Left renal pelvis (tissue), 4 donors: ENCODE measurements at places on chromosomes 13 and 19.

DNA sequence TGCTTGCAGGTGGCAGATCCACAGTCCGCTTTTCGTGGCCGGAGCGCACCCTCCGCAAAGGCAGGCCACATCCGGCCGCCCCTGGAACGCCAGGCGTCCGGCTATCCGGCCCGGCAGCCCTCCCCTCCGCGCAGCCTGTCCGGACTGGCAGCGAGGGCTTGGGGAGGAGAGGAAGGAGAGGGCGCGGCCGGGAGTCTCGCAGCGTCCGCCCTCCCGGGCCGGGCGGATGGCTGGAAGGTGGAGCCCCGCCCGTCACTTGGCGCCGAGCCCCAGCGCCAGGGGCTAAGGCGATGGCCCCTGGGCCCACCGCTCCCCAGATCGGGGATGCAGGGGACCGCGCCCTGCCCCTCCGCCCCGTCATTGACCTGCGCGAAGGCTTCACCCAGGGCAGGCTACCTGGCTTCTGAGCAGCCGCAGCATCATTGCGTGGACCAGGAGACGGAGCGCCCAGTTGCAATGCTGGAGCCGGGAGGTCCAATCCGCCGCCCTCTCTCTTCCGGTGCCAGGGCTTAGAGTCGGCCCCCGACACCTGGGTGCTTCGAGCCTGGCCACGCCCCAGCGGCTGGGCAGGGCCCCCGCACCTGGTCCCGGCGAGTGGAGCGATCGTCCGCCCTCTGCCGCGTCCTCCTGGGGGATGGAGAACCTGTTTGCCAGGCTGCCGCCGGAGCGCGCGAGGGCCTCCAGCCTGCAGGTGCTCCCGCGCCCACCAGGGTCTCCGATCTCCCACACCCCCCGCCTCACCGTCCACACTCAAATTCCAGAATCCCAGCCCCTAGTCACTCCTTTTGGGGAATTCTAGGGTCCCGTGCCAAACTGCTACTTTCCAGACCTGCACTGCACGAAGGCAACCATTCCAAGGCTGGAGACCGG is at the start of gene FUT1:
Gene FUT1 (minus strand): TSS at position 146 of the 870 bp plus-strand sequence. CDS start 1,360 bp downstream, outside the sequence.
- no peak for DNase-seq

- no peak for DNase-seq
Measured at GRCh38 chr13:48775804-48776203, 122.1 kb downstream of the CYSLTR2 start.

DNA sequence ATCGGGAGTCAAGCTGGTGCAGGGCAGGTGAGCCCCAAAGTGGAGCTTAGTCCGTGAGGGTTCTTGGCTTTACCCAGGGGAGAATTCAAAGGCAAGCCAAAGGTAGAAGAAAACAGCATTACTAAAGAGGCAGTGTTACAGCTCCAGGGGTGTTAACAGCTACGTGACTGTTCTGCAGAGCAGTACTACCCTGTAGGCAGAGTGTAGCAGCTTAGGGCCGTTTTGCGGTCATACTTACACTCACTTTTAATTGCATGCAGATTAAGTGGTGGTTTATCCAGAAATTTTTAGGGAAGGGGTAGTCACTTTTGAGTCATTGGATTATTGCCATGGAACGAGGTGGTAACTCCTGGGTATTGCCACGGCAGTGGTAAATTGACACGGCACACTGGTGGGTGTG is 482.2 kb downstream of the SLITRK5 start:
- no peak for DNase-seq

- peak; percentile 29 for DNase-seq
Measured at GRCh38 chr19:35350591-35350990, 2.9 kb downstream of the FFAR1 start.

GRCh38 chr19:55625004-55625326 is 599 bp upstream of the ZNF784 start:
- DNase-seq = no peak

- DNase-seq = no peak
Measured at GRCh38 chr19:18633321-18633720, 3.5 kb upstream of the KLHL26 start.

DNA sequence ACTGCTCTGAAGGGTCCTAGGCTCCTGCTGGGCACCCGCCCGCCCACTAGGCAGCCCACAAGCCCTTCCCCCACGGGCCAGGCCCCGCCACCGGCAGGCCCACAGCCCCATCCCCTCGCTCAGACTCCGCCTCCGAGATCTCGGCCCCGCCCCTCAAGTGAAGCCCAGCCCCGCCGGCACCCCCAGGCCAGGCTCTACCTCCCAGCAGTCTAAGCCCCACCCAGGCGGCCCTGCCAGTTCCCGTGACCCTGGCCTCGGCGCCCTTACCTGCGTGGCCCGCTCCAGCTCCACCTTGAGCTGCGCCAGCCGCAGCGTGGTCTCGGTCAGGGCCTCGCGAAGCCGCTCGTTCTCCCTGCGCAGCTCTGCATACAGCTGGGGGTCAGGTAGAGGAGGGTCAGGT is 16.3 kb downstream of the EPS8L1 start:
- DNase-seq = no peak

GRCh38 chr13:98824376-98825160 is 72.1 kb upstream of the SLC15A1 start:
- no peak for DNase-seq

DNA sequence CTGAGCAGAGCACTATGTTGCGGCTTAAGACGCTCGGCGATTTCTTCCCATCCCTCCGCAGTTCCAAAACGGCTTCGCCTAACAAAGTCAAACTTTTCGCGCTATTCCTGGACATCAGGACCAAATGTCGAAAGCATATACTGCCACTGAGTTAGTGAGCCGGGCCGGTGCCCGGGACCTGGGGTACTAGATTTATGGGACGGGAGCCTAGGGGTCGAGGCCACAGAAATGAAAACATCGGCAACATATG is 699 bp downstream of the RCBTB2 start:
- no peak for DNase-seq

DNA sequence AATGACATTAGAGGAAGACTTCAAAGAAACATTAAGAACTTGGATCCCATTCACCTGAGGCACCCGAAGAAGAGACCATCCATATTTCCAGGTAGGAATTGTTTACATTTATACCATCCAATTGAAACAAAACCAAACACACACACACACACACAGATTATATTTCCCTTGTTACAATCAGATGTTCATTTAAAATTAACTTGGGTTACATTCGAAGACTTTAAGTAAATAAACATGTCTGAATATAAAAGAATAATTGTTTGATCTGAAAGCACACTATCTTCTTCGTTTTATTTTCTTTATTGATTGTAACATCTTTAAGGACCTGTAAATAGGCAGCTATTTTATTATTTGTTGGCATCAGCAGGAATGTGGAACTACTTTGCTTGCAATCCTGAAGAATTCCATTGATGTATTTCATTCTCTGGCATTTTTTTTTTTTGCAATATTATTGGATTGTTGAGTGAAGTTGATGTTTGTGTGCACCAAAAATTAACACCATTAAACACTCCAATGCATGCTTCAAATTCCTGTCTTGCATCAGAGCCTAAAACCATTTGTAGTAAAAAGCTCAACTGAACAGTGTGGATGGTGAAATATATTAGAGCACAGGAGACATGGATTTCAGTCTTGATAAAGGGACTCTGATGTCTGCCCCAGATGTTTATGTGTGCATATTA is 85.3 kb upstream of the FRY start:
- DNase-seq = no peak

DNA sequence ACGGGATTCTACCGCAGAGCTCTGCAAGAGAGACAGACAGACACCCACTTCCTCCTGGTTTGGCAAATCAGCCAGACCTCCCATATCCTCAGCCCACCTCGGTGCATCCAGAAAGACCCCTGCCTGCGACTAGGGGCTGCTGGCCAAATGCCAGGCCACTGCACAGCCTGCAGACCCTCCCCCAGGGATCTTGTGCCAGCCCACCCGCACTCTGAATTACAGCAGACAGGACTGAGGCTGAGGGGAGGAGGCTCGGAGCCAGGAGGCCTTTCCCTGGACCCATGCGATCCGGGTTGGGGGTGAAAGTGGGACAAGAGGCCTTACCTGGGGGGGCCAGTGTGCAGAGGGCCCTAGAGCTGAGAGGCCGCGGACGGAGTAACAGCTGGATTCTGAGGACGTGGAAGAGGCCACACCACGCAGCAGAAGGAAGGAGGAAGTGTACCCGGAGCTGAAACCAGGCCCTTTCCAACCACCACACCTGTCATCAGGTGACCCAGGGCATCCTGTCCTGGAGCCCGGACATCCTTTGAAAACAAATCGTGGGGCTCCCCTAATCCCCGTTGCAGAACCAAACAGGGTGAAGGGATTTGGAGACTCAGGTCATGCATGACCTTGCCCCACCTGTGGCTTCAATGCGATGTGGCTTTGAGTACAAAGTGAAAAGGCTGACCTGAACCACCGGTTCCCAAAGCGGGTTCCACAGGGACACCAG is 993 bp downstream of the FUT6 start:
- no peak for DNase-seq

- peak; percentile 95 for DNase-seq
Measured at GRCh38 chr19:13152974-13153568, 2.9 kb downstream of the IER2 start.
